ENCODE measurements at places on chromosomes 12 and 14.
A peak's percentile ranks its signal among the peaks of the same experiment; 100 is the strongest.

GRCh38 chr14:104286086-104286485, 147.7 kb downstream of the KIF26A start:
- H3K27ac ChIP-seq = no peak overlapping the region
- DNase-seq = no peak
- no peaks in the 10 kb centered on the region for H3K4me1 ChIP-seq
- peaks cover 8% of the 10 kb centered on the region for H3K27me3 ChIP-seq
- no peaks in the 10 kb centered on the region for H3K36me3 ChIP-seq

GRCh38 chr12:68885381-68885780, 47.6 kb downstream of the CPM start:
- peaks cover 13% of the 10 kb centered on the region for H3K36me3 ChIP-seq
- H3K4me3 ChIP-seq = no peak overlapping the region
- H3K4me1 ChIP-seq = no peaks in the 10 kb centered on the region
- no peaks in the 10 kb centered on the region for H3K27me3 ChIP-seq
- H3K27ac ChIP-seq = no peak overlapping the region

DNA sequence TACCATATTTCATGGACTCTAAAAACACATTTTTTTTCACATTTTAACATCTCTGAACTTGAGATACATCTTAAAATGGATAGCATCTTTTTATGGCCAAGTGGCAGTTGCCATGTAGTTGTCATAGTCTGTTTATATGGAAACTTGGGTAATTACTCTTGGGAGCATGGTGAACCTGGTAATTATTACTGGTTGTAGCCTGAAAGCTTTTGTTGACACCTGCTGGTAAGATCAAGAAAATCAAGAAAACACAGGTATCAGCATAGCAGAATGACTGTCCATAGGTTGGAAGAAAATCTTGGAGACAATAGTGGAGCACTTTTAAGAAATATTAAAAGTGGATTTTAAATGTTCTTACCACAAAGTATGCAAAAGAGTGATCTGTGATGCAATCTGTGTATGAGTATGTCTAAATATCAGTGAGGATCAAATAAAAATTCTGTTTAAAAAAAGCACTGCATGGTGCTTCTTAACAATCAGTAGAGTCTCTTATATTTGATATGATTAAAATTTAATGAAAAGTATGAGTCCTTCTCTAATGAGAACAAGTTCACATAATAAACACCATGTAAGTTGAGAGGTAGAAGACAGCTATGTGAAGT, 44.2 kb downstream of the TTC8 start:
- H3K27ac ChIP-seq = no peak overlapping the region
- no peak overlapping the region for H3K4me3 ChIP-seq
- no peaks in the 10 kb centered on the region for H3K27me3 ChIP-seq
- DNase-seq = no peak
- no peaks in the 10 kb centered on the region for H3K4me1 ChIP-seq
- peaks cover 44% of the 10 kb centered on the region for H3K36me3 ChIP-seq

DNA sequence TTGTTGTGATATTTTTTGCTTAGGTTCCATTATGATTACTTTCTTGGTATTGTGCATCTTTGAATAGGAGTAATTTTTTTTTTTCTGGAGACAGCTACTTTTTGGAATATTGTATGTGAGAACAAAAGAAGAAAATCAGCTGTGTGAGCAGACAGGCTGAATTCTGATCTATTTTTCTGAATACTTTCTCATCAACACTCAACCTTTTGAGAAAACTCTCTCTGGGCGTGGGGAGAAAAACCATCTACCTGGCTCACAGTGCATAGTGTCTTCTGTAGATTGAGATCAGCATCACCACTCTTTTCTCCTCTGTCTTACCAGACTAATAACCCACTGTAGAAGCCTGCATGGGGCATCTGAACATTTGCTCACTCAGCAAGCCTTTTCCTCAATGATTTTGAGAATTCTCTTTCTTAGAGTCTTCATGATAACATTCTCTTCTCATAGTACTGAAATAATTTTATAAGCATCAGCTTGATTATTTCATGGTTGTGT, 3.3 kb downstream of the PIK3C2G start:
- peak overlapping the region; percentile 35 for H3K4me3 ChIP-seq
- no peaks in the 10 kb centered on the region for H3K4me1 ChIP-seq
- no peaks in the 10 kb centered on the region for H3K27me3 ChIP-seq
- no peaks in the 10 kb centered on the region for H3K36me3 ChIP-seq
- peak overlapping the region; percentile 81 for H3K27ac ChIP-seq
